SK-N-SH (cell line): ENCODE measurements at places on chromosomes 3 and 15.
A peak's percentile ranks its signal among the peaks of the same experiment; 100 is the strongest.

DNA sequence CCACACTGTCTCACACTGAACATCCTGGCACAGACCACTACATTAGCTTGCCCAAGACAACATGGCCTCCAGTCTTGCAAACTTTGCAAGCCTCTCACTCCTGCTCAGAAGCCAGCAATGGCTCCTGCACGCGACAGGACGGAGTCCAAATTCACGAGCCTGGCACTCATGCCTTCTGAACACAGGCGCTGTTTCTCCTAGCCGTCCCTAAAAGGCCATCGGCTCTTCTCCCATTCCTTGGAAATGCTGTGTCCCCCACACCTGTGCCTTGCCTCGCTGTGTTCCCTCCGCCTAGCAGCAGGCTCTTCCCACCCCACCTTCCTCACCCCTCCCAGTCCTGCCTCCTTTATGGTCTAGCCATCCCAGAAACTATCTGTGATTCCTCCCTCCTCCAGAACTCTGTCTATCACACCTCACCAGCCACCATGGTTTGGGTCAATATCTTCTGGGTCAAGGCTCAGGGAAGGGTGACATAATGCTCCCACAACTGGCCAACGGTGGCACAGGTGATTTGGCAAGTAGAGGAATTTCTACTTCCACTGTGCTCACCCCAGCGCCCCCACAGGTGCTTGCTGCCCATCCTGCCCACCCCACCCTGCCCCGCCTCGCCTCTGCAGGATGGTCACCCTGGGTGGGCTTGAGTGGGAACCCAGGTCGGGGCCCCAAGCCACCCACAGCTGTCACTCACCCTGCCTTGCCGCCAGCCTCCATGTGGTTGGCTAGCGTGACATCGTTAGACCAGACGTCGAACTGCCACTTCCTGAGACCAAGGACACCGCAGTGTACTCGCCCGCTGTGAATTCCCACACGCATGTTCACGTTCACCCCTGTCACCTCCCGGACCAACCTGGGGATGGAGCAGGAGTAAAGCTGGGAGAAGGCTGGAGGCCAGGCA lies 120.7 kb downstream of the ADCY5 start:
- DNase-seq: no peak

- no peak for DNase-seq
Observed at GRCh38 chr15:41553731-41554130, 5.3 kb upstream of the TYRO3 start.

- DNase-seq: no peak
Observed at GRCh38 chr3:133475245-133476010, 75.6 kb downstream of the BFSP2 start.

GRCh38 chr3:76871655-76872054 lies 168.2 kb upstream of the ROBO2 start:
- peak; percentile 31 for DNase-seq

- no peak for DNase-seq
Observed at GRCh38 chr15:31499236-31499952, 172.8 kb downstream of the KLF13 start.

DNA sequence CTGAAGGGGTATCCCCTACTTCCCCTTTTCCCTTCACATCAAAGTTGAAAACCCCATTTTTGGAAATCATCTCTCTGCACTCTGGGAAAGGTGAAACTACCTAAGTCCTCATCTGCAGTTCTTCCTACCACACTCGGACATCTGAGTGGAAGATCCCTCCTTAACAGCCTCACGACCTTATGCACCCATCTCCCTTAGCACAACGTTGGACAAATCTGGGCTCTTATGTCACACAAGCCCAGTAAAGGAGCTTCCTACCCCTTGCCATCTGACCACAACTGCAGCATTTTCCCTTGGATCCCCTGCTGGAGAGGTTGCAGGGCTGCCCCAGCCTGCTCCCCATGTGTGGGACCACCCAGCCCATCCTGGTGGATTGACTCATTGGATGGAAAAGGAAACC lies 252.1 kb upstream of the ST8SIA2 start:
- DNase-seq: no peak

DNA sequence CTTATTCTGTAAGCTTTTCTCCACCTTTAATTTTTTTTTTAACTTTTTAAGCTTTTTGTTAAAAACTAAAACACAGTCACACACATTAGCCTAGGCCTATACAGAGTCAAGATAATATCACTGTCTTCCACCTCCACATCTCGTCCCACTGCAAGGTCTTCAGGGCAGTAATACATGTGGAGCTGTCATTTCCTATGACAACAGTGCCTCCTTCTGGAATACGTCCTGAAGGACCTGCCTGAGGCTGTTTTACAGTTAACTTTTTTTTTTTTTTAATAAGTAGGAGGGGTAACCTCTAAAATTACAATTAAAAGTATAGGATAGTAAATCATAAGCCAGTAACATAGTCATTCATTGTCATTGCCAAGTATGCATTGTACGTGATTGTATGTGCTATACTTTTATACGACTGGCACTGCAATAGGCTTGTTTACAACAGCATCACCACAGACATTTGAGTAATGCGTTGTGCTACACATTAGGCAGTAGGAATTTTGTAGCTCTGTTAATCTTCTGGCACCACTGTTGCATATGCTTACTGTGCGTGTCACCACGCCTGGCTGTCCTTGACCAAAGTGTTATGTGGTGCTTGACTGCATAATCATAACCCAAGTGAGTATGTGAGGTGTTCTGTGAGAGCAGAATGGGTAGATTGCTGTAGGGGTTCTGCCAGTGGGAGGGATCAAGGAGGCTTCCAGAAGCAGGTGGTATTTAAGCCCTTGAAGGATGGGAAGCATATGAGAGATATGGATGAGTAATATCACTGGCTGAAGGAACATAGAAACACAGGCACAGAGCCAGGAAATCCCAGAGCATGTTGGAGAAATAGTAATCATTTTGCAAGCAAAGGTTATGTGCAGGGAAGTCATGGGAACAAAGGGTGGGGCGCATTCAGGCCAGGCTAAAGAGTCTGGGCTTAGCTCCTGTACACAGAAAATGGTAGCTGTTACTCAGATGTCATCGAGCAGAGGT lies 18.3 kb downstream of the FBXO22 start:
- DNase-seq: no peak

GRCh38 chr3:13587442-13587841 lies 38.5 kb downstream of the FBLN2 start:
- DNase-seq: no peak

GRCh38 chr15:50797926-50798325 lies 32.4 kb upstream of the SPPL2A start:
- DNase-seq: no peak

- DNase-seq: no peak
Observed at GRCh38 chr3:55367384-55367783, 119.7 kb downstream of the WNT5A start.

- peak; percentile 25 for DNase-seq
Observed at GRCh38 chr3:4670352-4670751, 177.2 kb downstream of the ITPR1 start.

GRCh38 chr3:9206287-9206686 lies 43.2 kb downstream of the SRGAP3 start:
- no peak for DNase-seq

- no peak for DNase-seq
Observed at GRCh38 chr15:41921639-41922038, 27.8 kb upstream of the SPTBN5 start.

- no peak for DNase-seq
Observed at GRCh38 chr3:125609384-125609783, 14.1 kb upstream of the OSBPL11 start.

DNA sequence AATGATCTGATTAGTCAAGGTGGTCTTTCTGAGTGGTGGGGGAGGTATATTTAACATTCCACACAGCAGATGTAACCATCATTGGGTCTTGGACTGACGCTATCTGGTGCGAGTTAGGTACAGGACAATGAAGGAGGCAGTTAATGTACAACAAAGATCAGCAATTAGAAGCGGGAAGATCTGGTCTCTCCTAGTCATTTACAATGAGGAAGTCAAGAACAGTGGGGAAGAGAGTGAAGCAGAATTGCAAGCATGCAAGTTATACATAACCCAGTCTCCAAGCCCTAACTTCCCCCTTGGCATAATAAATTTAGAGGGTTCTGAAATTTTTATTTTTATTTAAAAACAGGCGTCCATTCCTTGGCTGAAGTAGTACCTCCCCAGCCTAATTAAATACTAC lies 14.1 kb downstream of the GPD1L start:
- DNase-seq: no peak

GRCh38 chr3:126341755-126342150 lies 15.5 kb downstream of the KLF15 start:
- DNase-seq: no peak

GRCh38 chr15:67504796-67505195 lies 16.1 kb upstream of the C15orf61 start:
- DNase-seq: no peak

GRCh38 chr3:172516318-172517214 lies 6.7 kb downstream of the TNFSF10 start:
- no peak for DNase-seq

- DNase-seq: peak; percentile 92
Observed at GRCh38 chr15:70055601-70056051, 42.1 kb downstream of the TLE3 start.

- DNase-seq: no peak
Observed at GRCh38 chr3:142445816-142446254, 2.0 kb downstream of the XRN1 start.

DNA sequence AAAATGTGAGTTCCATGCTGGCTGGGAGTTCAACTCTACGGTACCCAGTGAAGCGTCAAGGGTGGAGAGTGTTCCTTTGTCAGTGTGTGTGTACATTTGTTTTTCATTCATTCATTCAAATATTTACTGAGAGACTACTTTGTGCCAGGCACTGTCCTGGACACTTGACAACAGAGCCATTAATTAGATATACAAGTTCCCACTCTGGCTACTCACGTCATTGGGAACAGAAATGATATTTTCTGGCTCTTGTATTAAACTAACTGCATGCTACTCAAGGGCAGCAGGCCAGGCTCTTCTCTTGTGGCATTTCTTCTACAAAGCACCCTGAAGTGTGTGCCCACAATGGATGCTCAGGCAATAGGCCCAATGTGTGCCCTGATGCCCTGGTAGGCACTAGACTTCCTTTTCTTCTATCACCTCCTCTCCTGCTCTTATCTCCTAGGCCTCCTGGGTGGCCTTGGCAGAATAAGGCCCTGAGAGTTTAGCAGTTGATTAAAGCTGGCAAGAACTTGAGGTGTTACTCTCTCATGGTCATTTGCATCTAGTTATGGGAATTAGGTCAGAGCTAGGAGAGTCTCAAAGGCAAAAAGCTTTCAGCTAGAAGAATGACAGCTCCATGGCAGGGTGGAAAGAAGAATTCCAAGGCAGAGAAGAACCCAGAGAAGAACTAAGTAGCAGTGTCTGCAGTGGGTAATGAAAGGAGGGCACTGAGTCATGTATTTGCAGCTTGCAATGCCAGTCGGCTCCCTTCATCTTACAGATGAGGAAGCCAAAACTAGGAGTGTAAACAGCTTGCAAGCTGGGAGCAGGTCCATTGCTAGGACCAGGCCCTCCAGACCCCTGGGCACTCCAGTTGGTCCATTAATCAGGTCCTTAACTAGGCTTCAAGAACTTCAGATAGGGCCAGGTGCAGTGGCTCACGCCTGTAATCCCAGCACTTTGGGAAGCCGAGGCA lies 14.0 kb upstream of the SMAD3 start:
- no peak for DNase-seq

DNA sequence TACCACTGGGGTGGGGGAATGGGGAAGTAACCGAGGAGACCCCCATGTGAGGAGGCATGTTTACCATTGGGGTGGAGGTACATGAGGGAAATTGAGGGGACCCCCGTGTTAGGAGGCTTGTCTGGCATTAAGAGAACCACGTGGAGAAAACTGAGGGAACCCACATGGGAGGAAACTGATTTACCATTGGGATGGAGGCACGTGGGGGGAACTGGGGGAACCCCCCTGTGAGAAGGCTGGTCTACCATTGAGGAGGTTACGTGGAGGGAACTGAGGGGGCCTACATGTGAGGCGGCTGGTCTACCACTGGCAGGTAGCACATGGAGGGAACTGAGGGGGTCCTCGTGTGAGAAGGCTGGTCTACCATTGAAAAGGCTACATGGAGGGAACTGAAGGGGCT lies 159.4 kb downstream of the FBLN2 start:
- DNase-seq: no peak

DNA sequence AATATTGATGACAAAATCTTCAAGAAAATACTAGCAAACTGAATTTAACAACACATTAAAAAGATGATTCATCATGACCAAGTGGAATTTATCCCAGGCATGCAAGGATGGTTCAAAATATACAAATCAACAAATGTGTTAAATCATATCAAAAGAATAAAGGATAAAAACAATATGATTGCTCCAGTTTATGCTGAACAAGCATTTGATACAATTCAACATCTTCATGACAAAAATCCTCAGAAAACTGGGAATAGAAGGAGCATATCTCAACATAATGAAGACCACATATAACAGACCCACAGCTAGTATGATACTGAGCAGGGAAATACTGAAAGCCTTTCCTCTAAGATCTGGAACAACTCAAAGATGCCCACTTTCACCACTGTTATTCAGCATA lies 352.3 kb downstream of the PYDC2 start:
- no peak for DNase-seq

DNA sequence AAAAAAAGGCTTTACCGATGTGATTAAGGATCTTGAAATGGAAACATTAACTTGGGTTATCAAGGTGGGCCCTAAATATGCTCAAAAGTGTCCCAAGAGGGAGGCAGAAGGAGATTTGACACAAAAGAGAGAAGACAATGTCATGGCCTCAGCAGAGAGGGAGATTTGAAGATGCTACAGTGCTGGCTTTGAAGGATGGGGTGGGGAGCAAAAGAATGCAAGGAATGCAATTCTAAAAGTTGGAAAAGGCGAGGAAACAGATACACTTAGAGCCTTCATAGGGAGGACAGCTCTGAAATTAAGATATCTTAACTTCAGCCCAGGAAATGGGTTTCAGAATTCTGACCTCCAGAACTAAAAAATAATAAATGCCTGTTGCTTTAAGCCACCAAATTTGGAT lies 314.5 kb upstream of the CCDC54 start:
- no peak for DNase-seq

DNA sequence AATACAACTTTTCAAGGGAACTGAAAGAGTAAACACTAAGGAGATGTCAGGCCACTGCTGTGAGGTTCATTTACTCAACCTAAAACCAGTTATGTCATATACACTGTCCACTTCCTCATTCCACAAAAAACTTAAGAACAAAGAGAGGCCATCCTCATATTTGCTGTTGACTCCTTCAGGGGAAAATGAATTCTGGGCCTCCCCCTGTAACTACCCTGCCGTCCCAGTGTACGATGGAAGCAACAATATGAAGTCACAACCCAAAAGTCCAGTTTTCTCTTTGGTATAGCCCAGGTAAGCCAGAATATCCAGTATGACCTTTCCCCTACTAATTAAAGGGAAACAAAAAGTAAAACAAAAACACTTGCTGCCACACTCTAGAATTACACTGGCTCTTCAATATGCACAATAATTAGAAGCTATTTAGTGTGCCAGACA lies 16.2 kb downstream of the CEP152 start:
- no peak for DNase-seq

- no peak for DNase-seq
Observed at GRCh38 chr3:104137116-104137515, 1229.6 kb upstream of the ALCAM start.

- DNase-seq: peak; percentile 6
Observed at GRCh38 chr3:18189282-18190050, 235.7 kb downstream of the SATB1 start.
